GM23248 (cell line): ENCODE measurements at places on chromosomes 11 and 22. TPM values are rescaled to one million over a fixed set of nuclear protein-coding genes. Genes with fewer than 3 reads are reported as not detected.

GRCh38 chr22:24053481-24054226, 42.5 kb downstream of the CABIN1 start:
- peak; percentile 20 for DNase-seq
- no peak overlapping the region for H3K27ac ChIP-seq
- peaks cover 25% of the 10 kb centered on the region for H3K4me1 ChIP-seq
- H3K36me3 ChIP-seq = peaks cover 5% of the 10 kb centered on the region; the same call in 1 of the 2 replicates
- no peak overlapping the region for H3K4me3 ChIP-seq

- no peaks in the 10 kb centered on the region for H3K27me3 ChIP-seq
- peak; percentile 78 for DNase-seq
- H3K4me3 ChIP-seq = no peak overlapping the region
- H3K4me1 ChIP-seq = no peaks in the 10 kb centered on the region
These were observed 27.4 kb upstream of the ST14 start for GRCh38 chr11:130131961-130132850.

GRCh38 chr22:29065468-29066190, 4.0 kb upstream of the C22orf31 start:
- no peaks in the 10 kb centered on the region for H3K4me1 ChIP-seq
- no peak overlapping the region for H3K4me3 ChIP-seq
- H3K27me3 ChIP-seq = 0 out of 2 replicates have a peak, but pooled peaks cover 3% of the 10 kb centered on the region
- H3K36me3 ChIP-seq = no peaks in the 10 kb centered on the region
- no peak overlapping the region for H3K27ac ChIP-seq
- no peak for DNase-seq

DNA sequence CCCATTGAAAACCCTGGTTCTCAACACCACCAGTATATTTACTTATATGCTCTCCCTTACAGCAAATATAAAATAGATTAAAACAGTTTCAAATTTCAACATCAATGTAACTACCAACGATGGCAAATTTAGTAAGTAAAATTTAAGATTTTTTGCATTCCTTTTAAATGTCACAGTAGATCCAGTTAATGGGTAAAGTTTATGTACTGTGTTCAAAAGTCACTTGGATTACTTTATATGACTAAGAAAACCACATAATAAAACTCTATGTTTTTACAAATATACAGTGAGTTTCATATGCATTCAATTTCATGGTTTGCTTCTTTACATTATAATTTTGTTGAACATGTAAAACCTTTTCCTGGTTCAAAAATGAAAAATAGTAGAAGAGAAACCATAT, 364.6 kb downstream of the AASDHPPT start:
- DNase-seq = no peak
- no peaks in the 10 kb centered on the region for H3K36me3 ChIP-seq
- H3K27me3 ChIP-seq = no peaks in the 10 kb centered on the region
- H3K27ac ChIP-seq = no peak overlapping the region
- H3K4me3 ChIP-seq = no peak overlapping the region
- no peaks in the 10 kb centered on the region; the same call in 1 of the 2 replicates for H3K4me1 ChIP-seq

DNA sequence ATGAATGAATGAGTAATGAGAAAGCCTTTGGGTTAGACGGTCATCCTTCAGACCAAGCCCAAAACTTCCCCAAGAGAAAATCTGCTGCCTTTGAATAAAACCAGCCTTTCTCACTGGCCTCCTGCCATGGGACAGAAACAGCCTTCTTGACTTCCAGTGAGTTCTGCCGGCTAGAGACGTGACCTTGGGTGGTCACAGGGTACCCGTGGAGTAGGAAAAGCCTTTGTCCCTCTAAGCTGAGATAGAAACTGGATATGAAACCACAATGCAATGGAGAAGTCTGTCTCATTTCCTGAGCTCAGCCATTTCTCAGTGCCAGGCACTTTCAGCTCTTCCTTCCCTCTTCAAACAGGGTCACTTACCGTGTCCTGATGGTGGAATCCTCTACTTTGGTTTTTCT, 21.2 kb upstream of the YWHAH start:
- H3K4me1 ChIP-seq = no peaks in the 10 kb centered on the region
- no peak overlapping the region for H3K4me3 ChIP-seq
- H3K36me3 ChIP-seq = no peaks in the 10 kb centered on the region
- no peak overlapping the region for H3K27ac ChIP-seq
- no peak for DNase-seq

HEPN1 gene
- total RNA-seq = not detected in 2 replicates
